ENCODE measurements at places on chromosomes 1 and 21. TPM values are rescaled to one million over a fixed set of nuclear protein-coding genes. Genes with fewer than 3 reads are reported as not detected.

Gene TRIM67
- total RNA-seq: not detected

Gene FAM3B
- total RNA-seq: not detected

Gene FCRL4
- not detected for total RNA-seq

Gene CHD5
- 0.10 TPM for total RNA-seq

Gene TEX38
- total RNA-seq: not detected

Gene AMIGO1
- total RNA-seq: 0.82 TPM

DNA sequence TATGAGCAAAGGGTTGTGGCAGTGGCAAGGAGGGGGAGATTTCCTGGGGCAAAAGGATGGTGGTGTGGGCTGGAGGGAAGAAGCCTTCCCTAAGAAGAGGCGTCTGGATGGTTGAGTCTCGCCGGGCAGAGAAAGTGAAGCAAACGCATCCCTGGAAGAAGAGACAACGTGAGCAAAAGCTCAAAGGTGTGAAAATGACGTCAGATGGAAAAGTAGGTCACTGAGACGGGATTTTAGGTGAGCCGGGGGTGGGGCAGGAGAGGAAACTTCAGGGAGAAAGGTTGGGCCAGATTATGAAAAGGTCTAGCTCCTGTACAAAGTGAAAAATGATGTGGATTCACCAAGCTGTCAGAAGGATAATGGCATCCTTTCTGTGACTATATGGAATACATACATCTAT, 95.3 kb upstream of the KCNE2 start:
- no peak for DNase-seq

DNA sequence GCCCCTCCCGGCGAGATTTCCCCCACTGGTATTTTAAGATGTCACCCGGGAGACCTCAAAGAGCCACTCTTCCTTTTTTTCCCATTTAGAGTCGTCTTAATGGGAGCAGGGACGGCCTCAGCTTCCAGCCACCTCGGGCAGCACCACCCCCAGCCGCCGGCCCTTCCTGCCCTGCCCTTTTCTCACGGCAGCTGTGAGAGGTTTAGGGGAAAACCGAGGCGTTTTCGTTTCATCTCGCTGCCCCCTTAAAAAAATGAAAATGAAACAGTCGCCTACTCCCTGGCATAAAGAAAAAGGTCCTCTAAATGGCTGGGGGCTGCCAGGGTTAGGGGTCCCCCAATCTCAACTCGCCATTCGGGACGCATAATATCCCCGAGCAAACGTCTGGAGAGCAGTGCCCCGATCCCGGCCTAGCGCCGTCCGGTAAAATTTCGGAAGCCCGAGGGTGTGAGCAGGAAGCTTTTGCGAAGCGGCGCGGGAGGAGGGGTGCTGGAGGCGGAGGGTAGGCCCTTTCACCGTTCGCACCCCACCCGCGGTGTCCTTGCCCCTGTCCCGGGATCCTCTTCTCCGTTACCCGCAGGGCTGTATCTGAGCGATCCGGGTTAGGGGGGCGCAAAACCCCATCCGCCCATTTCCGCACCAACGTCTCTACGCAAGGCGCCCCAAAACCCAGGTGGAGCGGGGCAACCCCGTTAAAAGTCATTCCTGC, 1.2 kb downstream of the RUNX3 start:
- DNase-seq: no peak

DNA sequence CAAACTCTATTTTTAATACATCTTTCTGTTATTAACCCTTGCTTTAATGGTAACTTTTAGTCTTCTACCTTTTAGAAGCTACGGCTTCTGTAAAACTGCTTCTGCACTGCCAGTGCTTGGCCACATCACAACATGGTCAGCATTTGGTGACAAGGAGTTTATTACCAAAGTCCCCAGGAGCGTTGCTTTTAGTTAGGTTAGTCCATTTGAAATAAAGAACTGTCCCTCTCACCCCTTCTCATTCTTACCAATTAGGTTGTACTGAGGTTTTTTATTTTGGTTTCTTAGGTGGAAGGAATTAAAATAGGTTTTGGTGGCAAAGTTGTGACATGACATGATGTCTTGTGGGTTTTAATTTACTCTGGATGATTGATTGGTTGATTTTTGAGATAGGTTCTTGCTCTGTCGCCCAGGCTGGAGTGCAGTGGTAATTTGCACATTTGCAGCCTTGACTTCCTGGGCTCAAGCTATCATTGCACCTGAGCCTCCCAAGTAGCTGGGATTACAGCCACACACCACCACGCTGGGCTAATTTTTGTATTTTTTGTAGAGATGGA, 39.2 kb downstream of the SPEN start:
- DNase-seq: no peak

- DNase-seq: no peak
Measured at GRCh38 chr1:236129306-236129705, 13.0 kb upstream of the GPR137B start.

DNA sequence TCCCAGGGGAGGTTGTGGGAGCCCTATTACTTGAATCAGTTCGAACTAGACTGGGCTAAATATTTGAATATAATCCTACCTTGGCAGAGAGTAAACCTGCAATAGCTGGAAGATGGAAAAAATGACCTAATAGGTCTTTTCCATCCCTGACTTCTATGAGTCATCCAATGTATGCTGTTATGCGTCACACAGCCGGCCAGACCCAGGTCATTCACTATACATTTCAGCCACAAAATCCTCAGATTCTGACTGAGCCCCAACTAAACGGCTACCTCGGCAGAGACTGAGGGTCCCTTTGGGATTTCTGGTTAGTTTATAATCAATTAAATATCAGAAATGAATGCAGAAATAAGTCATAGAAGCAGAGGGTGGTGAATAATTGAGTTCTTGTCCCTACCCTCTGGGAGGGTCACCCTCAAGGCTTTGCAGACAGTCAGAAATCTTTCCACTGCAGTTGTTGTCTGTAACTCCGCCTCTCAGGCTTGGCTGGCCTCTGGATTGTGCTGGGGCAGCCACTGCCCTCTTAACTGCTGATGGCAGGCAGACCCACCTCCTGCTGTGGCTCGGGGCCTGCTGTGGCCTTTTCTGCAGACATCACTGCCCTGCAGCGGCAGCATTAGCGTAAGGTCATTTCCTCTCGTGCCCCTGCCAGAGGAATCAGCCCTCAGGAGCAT, 240.5 kb downstream of the TGFB2 start:
- DNase-seq: peak; percentile 84

GRCh38 chr1:55124470-55124869, 85.1 kb downstream of the PCSK9 start:
- peak; percentile 71 for DNase-seq

DNA sequence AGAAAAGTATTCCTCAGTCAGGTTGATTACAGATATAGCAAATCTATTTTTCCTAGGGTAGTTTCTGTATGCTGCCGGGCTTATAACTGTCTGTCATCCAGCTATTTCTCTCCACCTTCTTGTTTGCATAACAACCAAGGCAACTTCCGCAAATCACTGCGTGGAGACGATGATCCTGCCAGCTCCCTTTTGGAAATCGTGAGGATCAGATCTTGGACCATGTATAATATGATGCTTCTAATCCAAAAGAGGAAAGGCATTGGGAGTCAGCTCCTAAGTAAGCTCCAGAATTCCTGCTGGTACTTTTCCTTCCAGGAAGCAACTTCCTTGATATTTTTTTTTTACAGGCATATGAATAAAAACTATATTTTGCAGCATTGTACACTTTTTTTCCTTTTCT, 445 bp upstream of the RGS4 start:
- no peak for DNase-seq

GRCh38 chr1:207605444-207606361, 39.2 kb upstream of the CR1L start:
- no peak for DNase-seq

GRCh38 chr1:157849229-157849875, 7.7 kb upstream of the CD5L start:
- no peak for DNase-seq

Measured in foreskin keratinocyte (primary cell).